D721Med (cell line): ENCODE measurements at places on chromosomes 4 and X.

DNA sequence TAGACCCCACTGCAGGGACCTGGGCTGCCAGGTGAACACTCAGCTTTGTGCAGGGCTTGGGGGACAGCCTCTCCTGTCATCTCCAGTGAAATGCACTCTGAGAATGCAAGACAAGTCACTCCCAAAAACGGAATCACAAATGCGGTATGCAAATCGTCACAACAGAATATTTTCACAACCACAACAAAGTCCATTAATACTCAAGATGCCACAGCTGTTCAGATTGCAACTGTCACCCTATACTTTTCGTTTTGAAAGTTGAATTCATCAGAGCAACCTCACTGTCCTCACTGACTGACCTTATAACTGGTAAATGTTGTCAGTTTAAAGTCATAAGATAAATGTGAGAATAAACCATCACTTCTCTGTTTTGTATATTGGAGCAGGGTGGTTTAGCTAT lies 16.6 kb downstream of the JAKMIP1 start:
- no peak for DNase-seq

- DNase-seq = no peak
Measured at GRCh38 chr4:123953566-123953965, 557.0 kb downstream of the SPRY1 start.

DNA sequence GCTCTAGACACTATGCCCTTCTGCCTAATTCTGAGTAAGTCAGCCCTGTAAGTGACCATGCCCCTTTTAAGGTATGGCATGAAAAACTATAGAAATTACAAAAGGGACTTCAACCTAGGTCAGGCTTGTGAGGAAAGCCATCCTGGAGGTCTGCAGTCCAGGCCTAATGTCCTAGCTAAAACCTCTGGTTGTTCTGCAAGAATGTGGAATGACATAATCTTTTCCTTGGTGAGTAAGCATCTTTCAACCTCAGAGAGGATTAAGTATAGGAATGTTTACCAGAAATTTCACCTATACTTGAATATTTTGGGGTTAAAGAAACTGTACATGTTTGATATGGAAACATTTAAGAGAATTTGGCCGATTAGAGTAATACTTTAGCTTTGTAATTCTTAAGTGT lies 23.8 kb upstream of the HPSE start:
- no peak for DNase-seq

- no peak for DNase-seq
Measured at GRCh38 chr4:158384414-158384813, 137.3 kb upstream of the RXFP1 start.

- no peak for DNase-seq
Measured at GRCh38 chrX:49664824-49665223, 31.0 kb downstream of the PAGE1 start.

GRCh38 chr4:173508386-173509035 lies 21.5 kb downstream of the HAND2 start:
- DNase-seq = no peak

DNA sequence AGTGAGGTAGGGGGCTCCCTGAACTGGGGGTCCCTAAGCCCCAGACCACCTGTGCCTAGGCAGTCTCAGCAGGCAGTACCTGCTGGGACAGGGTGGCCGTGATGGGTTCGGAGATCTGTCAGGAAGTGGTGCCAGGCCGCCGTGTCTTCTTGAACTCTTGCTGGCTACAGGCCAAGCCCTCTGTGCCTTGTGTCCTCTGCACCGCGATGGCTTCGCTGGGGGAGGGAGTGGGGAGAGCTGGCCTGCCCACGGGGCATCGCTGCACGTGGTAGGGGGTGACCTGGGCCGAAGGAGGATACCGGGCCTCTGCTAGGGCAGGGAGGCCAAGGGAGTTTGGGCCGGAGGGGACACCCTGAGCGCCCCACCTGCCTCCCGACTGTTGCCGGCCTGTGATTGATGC lies 96.7 kb upstream of the NKX1-1 start:
- no peak for DNase-seq

- DNase-seq = no peak
Measured at GRCh38 chr4:83772685-83773084, 236.8 kb downstream of the GPAT3 start.
